Memory B cell (primary cell): ENCODE measurements at places on chromosomes 11 and 22.

DNA sequence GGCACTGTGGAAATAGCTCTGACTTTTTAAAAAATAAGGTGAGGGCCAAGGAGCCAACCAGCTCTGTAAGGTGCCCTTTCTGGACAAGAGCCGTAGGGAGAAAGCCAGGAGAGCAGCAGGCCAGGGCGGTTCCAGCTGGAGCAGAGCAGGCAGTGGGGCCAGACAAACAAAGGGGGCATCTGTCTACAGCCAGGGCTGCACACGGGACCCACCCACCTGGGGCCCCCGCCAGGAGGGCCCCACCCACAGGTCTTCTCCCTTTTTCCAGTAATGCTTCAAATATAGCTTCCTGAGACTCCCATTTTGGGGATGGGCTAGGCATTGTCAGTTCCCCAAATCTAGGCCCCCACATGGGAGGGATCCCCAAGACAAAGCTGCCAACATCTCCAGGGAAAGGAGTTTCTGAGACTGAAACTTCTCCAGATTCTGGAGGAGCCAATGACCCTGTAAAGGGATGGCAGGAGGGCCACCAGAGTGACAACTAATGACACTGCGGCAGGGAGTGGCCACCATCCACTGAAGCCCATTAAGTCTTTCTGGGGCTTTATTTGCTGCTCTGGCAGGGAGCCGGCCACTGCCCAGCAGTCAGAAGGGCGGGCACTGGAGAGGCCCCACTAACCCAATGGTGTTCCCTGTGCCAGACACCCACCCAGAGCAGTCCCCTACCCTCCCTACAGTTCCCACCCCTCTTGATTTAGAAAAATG is 1.9 kb downstream of the ZFTA start:
- no peak for DNase-seq

DNA sequence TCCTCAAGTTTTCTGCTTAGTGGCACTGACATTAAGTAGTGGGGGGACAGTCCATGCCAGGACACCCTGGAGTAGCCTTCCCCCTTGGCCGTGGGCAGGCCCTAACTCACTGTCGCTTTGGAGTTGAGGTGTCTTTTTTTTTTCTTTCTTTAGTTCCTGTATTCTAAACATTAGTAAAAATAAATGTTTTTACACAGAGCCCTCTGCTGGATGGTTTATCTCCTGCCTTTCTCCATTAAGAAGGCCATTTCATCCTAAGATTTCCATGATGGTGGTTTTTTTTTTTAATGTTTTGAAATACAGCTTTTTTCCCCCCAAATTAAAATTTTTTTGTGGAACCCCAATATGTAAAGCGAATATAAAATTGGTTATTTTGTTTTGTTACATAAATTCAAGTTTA is 1.8 kb upstream of the TIGD3 start:
- no peak for DNase-seq

- no peak for DNase-seq
These were observed 230.6 kb upstream of the TENM4 start for GRCh38 chr11:79671401-79671800.

DNA sequence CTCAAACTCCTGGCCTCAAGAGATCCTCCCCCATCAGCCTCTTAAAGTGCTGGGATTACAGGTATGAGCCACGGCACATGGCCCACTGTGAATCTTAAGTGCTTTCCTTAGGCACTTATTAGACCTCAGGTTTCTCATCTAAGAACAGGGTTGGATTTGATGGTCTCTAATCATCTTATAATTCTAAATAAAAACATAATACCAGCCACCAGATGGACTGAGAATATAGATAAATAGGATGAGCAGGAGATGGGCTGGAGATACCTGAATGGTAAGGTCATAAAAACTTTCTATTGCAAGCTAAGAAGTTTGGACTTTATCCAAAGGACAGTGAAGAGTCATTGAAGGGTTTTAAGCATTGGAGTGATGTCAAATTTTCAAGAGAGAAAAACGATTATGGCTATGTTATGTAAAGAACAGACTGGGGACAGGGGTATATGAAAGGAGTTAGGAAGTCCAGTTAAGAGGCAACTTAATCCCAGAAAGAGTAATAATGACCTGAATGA is 85.2 kb downstream of the RELT start:
- DNase-seq, result no peak

DNA sequence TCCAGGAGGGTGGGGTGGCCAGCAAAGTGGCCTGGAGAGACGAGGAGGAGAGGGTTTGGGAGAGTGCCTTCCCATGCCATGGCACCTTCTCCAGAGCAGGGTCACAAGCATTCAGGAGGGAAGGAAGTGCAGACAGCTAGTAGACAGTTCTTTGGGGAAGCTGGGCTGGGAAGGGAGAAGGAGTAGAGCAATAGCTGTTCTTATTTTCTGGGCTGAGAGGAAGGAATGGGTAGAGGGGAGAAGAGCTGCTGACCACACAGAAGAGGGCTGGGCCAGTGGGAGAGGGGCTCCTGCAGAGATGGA is 14.8 kb upstream of the PICK1 start:
- no peak for DNase-seq

DNA sequence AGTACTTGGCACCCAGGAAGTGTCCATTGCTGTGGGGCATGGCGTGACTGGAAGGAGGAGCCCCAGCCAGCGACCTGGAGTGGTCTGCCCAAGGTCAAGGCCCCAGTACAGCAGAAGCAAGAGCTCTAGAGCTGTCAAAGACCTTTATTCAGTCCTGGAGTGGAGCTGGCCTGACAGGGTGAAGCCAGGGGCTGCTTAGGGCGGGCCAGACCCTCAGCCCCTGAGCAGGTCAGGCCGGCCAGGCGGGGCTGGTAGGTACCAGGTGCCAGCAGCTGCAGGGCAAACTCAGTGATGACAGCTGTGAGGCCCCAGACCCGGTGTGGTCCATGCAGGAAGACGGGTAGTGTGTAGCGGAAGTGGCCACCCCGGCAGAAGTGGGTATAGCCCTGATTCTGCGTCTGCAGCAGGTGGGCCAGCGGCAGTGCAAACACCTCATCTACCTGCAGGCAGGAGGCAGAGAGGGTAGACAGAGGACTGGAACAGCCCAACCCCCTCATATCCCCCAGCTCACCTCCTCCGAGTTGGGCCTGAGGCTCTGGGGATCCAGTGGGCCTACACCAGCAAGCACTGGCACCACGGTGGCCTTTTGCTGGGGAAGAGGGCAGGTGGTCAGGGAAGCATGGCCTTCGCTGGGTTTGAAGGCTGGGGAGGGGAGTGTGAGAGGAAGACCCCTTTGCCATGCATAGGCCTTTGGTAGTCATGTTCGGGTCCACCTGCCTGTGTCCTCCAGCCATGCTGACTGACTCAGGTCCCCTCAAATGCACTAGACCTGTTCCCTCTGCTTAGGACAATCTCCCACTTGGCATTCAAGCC is 1.7 kb downstream of the NUDT8 start:
- DNase-seq, result no peak

GRCh38 chr11:27678242-27678641 is 22.0 kb downstream of the BDNF start:
- DNase-seq, result no peak

- DNase-seq, result no peak
These were observed 31.7 kb upstream of the NAV2 start for GRCh38 chr11:19680829-19681368.
